A549 treated with Hydrocortisone at 1 μM for 4 hours (cell line): ENCODE measurements at places on chromosomes 13 and 19. TPM values are rescaled to one million over a fixed set of nuclear protein-coding genes. Genes with fewer than 3 reads are reported as not detected.

Gene DENND1C
- 0.13 to 0.25 TPM (median 0.21 TPM) in 5 replicates for total RNA-seq

Gene FFAR3
- total RNA-seq = 0.09 TPM in 2 of 5 replicates, not detected in the others

Gene SEMA6B
- 5.1 to 5.9 TPM (median 5.8 TPM) in 5 replicates for total RNA-seq

Gene OR7C1
- total RNA-seq = not detected in 5 replicates

Gene SERTAD1
- 22.6 to 39.9 TPM (median 30.9 TPM) in 5 replicates for total RNA-seq

Gene IL12RB1
- total RNA-seq = not detected in 5 replicates

Gene TMC4
- total RNA-seq = 0.73 to 1.5 TPM (median 1.1 TPM) in 5 replicates
